ENCODE measurements at places on chromosomes 12 and 14. TPM values are rescaled to one million over a fixed set of nuclear protein-coding genes. Genes with fewer than 3 reads are reported as not detected.
A peak's percentile ranks its signal among the peaks of the same experiment; 100 is the strongest.

DNA sequence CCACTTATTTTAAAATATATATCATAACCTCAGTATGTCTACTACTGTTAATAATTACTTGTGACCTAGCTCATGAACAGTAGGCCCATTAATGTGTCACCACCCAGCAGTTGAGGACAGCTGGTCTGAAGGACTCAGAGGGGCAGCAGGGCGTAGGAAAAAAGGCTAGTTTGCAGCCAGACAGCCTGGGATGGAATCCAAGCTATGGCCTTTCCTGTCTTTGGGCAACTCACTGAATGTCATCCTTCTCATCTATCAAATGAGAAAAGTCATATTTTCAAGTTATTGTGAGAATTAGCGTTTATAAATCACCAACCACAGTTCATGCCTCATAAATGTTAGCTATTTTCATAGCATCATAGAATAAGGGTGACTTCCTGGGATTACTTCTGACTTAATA is 12.3 kb downstream of the DENND5B start:
- DNase-seq = peak; percentile 31

GRCh38 chr12:105982022-105982421 is 156.7 kb downstream of the NUAK1 start:
- DNase-seq = no peak

Gene TSPAN11
- not detected for total RNA-seq

Gene AQP6
- total RNA-seq = not detected

- DNase-seq = peak; percentile 94
Measured at GRCh38 chr12:104219361-104219892, 3.8 kb downstream of the TXNRD1 start.

DNA sequence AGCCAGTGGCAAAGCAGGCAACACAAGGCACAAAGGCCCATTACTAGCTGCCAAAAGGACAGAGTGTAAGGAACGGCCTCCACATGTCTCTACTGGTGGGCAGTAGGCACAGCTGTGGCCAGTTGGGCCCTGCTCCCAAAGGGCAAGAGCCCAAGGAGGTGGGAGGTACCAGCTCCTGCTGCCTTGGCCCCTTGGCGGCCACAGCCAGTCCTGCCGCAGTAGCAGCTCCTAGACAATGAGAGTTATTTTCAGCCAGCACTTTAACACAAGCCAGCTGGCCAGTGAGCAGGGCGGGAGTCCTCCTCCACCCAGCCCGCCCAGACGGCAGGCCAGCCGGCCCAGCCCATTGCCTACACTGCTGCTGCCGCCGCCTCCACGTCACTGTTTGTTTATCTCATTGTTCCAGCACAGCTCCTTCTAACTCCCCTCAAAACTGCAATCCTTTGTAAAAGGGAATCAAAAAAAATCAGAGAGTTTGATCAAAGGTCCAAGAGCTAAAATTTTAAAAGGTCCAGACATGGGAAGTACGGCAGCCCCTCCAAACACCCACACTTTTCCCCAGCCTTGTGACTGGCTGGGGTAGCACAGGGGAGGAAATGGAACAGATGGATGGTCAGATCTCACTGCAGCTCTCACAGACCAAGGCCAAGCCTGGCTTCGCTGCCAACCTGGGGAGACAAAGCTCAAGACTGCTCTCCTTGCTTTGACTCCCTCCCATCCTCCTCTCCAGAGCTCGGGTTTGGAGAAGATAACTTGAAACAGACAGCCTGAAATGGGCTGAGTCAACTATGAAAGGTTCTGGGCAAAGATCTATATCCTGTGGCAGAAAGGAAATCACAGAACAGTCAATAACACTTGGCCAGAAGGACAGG is 33.5 kb downstream of the FMNL3 start:
- peak; percentile 76 for DNase-seq

Measured in renal cortical epithelial cell (primary cell).